CD8-positive, alpha-beta memory T cell (primary cell): ENCODE measurements at places on chromosomes 6 and 20.

DNA sequence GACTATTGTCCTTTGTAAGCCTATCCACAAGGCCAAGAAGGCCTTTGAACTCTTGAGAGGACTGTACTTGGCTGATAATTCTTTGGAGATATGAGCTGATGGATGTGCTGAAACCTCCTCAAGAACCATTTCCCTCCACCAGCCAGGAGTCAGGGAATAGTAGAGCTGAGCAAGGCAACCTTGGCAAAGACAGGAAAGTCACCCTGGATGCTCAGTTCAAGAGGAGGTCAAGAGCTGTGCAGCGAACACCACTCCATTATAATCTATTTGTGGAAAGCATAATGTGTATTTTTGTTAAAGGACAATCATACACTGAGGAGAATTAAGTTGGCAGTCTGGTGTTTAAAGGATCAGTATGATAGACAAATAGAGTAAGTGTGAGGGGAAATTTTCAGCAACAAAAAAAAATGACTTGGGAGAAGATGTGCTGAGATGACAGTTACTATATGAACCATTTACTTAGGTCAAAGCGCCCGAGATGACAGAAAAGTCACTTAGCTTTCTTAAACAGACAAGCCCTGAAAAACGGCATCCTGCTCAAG lies 177.2 kb upstream of the COL21A1 start:
- no peaks in the 10 kb centered on the region for H3K27me3 ChIP-seq
- H3K27ac ChIP-seq = no peak overlapping the region
- no peak for DNase-seq
- no peak overlapping the region for H3K4me3 ChIP-seq

DNA sequence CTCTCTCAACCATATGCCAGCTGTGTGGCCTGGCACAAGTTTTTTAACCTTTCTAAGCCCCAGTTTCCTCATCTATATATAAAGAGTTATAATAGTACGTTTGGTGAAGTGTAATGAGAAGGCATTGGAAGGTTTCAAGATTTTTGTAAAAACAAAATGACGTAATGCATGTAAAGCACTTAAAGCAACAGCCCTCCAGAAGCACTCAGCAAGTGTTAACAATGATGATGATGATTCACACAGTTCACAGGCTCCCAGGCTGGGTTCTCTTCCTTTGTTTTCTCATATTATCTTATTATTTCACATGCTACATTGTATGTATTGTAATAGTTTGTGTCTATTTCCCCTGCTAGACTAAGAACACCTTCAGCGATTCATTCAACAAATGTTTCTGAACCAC lies 6.2 kb downstream of the CEP250 start:
- H3K27me3 ChIP-seq = no peaks in the 10 kb centered on the region
- DNase-seq = no peak
- no peak overlapping the region for H3K27ac ChIP-seq
- no peak overlapping the region for H3K4me3 ChIP-seq
- H3K4me1 ChIP-seq = no peaks in the 10 kb centered on the region

- H3K27me3 ChIP-seq = no peaks in the 10 kb centered on the region
- DNase-seq = no peak
- H3K36me3 ChIP-seq = no peaks in the 10 kb centered on the region
- no peaks in the 10 kb centered on the region for H3K4me1 ChIP-seq
Observed at GRCh38 chr6:129031051-129031599, 148.2 kb downstream of the LAMA2 start.

DNA sequence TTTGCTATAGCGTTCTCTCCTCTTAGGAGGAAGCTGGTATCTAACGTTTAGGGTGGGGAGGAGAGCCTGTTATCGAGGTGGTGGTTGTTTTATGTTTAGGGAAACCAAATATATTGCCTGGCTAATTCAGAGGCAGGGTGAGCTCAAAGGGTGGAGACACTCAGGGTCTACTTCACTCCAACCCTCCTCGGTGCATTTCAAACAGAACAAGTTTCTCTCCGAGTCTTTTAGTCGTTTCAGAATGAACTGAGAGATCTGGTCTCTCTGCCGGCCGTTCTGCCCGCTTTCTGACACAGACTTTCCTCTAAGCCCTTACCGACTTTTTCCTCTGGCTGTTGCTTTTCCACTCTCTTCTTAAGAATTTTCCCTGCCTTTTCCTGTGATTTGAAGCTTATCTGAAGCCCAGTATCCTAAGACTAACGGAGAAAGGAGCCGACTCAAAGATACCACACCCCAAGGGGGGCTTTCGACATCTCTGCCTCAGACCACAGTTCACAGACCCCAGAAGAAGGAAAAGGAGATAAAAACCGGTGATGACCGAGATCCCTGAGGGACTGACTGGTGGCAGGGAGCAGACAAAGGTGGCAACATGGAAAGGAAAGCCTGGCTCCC lies 865 bp downstream of the STK38 start:
- DNase-seq = no peak
- peaks cover 4% of the 10 kb centered on the region for H3K36me3 ChIP-seq
- peaks cover 43% of the 10 kb centered on the region for H3K4me1 ChIP-seq
- peak overlapping the region; percentile 89 for H3K4me3 ChIP-seq

DNA sequence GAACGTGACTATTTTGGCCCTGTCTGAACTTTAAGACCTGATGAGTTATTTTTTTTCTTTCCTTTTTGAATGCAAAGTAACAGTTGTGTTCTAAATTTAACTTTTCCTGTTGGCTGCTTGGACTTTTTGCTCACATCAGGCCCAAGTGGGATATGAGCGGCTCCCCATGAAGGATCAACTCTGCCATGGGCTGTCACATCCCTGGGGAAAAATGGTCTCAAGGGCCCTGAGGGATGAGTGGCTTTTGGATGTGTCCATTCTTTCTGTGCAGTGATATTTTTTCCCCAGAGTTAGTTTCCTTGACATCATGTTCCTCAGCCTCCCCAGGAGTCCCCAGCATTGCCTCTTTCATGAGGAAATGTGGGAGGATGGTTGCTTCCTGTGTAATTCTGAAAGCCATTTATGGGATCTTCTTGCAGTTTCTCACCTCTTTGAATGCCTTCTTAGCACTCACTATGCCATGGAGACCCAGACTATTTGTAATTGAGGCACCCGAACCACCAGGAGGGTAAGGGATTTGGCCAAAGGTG lies 92.5 kb downstream of the SLC24A3 start:
- no peaks in the 10 kb centered on the region for H3K36me3 ChIP-seq
- no peaks in the 10 kb centered on the region for H3K4me1 ChIP-seq
- no peaks in the 10 kb centered on the region for H3K27me3 ChIP-seq
- no peak overlapping the region for H3K27ac ChIP-seq
- no peak for DNase-seq

GRCh38 chr6:150800674-150801314 lies 64.7 kb upstream of the MTHFD1L start:
- no peak overlapping the region for H3K27ac ChIP-seq
- no peak for DNase-seq
- no peak overlapping the region for H3K4me3 ChIP-seq
- no peaks in the 10 kb centered on the region for H3K27me3 ChIP-seq
- no peaks in the 10 kb centered on the region for H3K36me3 ChIP-seq
- H3K4me1 ChIP-seq = no peaks in the 10 kb centered on the region

- no peak overlapping the region for H3K27ac ChIP-seq
- DNase-seq = no peak
- no peak overlapping the region for H3K4me3 ChIP-seq
- H3K4me1 ChIP-seq = no peaks in the 10 kb centered on the region
- H3K27me3 ChIP-seq = no peaks in the 10 kb centered on the region
- H3K36me3 ChIP-seq = no peaks in the 10 kb centered on the region
Observed at GRCh38 chr6:125259354-125259736, 42.4 kb downstream of the HDDC2 start.

DNA sequence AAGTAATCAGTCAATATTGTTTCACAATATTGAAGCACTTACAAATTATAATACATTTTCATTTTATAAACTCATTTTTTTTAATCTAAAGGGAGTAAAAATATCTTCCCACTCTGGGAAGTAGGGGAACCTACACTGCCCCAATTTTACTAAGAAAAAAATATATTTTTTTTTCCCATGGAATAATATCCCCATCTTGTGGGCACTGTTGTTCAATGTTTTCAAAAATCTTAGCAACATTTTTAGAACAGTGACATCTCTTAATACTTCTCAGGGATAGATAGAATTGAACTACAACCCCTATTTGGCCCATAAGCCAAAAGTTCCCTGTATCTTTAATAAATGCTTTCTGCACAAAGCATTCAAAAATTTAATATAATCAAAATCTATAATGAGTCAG lies 42.9 kb downstream of the ARHGAP18 start:
- no peaks in the 10 kb centered on the region for H3K27me3 ChIP-seq
- peaks cover 7% of the 10 kb centered on the region for H3K4me1 ChIP-seq
- H3K36me3 ChIP-seq = no peaks in the 10 kb centered on the region
- H3K27ac ChIP-seq = no peak overlapping the region

- H3K27ac ChIP-seq = no peak overlapping the region
- no peaks in the 10 kb centered on the region for H3K27me3 ChIP-seq
- H3K4me1 ChIP-seq = no peaks in the 10 kb centered on the region
- no peak for DNase-seq
- H3K36me3 ChIP-seq = no peaks in the 10 kb centered on the region
Observed at GRCh38 chr6:129317931-129318820, 391.8 kb downstream of the ARHGAP18 start.

GRCh38 chr20:49344975-49345374 lies 67.1 kb upstream of the ZNFX1 start:
- no peaks in the 10 kb centered on the region for H3K27me3 ChIP-seq
- no peak overlapping the region for H3K27ac ChIP-seq
- no peaks in the 10 kb centered on the region for H3K36me3 ChIP-seq
- DNase-seq = no peak
- no peaks in the 10 kb centered on the region for H3K4me1 ChIP-seq

GRCh38 chr20:14470231-14470899 lies 133.0 kb upstream of the FLRT3 start:
- no peaks in the 10 kb centered on the region for H3K4me1 ChIP-seq
- no peaks in the 10 kb centered on the region for H3K36me3 ChIP-seq
- no peak overlapping the region for H3K4me3 ChIP-seq
- no peak overlapping the region for H3K27ac ChIP-seq
- H3K27me3 ChIP-seq = no peaks in the 10 kb centered on the region

GRCh38 chr20:1838556-1839279 lies 56.5 kb upstream of the SIRPA start:
- no peak for DNase-seq
- H3K27ac ChIP-seq = no peak overlapping the region
- H3K4me3 ChIP-seq = no peak overlapping the region
- H3K4me1 ChIP-seq = no peaks in the 10 kb centered on the region
- H3K36me3 ChIP-seq = no peaks in the 10 kb centered on the region
- no peaks in the 10 kb centered on the region for H3K27me3 ChIP-seq

DNA sequence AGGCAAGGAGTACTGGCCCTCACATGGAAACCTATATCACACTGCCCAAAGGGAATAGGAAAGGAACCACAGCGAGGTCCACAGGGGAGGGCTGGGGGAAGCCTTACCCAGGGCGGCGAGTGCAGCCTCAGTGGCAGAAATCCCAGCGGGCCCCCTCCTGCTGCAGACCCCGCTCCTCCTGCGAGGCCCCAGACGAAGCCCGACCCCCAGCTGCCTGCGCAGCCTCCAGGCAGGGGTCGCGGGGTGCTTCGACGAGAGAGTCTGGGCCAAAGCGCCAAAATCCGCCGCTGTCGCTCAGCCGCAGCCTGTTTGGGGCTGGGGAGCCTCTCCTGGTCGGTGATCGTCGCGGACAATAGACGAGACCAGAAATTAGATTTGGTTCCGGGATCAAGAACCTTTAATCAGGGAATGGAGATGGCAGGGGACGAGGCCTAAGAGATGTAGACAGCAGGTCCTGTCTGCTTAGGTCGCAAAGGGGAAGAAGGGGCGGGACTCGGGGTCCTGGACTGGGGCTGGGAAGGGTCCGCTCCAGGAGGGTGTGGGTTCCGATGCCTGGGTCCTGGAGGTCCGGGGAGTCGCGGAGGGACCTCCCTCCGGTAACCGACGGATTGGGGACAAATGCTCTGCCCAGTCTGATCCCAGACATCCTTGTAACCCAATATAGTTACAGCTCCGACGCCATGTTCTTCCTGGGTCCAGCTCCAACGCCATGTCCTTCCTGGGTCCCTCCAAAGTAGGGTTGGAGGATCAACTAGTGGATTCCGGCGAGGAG lies 36.4 kb upstream of the HLA-E start:
- no peak overlapping the region for H3K4me3 ChIP-seq
- peaks cover 35% of the 10 kb centered on the region for H3K4me1 ChIP-seq
- H3K36me3 ChIP-seq = no peaks in the 10 kb centered on the region
- H3K27me3 ChIP-seq = peaks cover 67% of the 10 kb centered on the region
- no peak for DNase-seq

DNA sequence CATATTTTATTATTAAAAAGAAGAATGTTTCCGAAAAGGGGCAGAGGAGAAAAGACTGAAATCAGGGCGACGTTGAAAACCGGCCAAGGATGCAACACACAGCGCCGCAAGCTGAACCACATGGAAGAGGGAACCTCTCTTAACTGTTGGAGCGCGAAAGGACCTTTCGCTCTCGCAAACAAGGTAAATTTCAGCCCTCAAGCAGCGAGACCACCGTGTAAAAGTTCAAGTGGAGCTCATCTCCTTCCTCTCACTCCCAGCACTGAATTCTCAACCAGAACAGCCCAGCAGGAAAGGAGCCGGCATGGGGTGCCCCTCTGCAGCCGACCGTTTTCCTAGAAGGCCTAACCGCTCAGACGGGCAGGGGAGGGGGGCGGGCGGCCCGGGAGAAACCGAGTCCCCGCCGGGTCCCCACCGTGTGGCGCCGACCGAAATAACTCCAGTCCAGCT lies 621 bp downstream of the GPR63 start:
- peaks cover 13% of the 10 kb centered on the region for H3K4me1 ChIP-seq
- H3K27ac ChIP-seq = no peak overlapping the region
- peak overlapping the region; percentile 55 for H3K4me3 ChIP-seq
- H3K36me3 ChIP-seq = no peaks in the 10 kb centered on the region
- no peak for DNase-seq

GRCh38 chr20:36573798-36574365 lies 485 bp downstream of the TGIF2 start:
- H3K27me3 ChIP-seq = no peaks in the 10 kb centered on the region
- peaks cover 6% of the 10 kb centered on the region for H3K36me3 ChIP-seq
- H3K4me1 ChIP-seq = peaks cover 33% of the 10 kb centered on the region
- peak; percentile 67 for DNase-seq

DNA sequence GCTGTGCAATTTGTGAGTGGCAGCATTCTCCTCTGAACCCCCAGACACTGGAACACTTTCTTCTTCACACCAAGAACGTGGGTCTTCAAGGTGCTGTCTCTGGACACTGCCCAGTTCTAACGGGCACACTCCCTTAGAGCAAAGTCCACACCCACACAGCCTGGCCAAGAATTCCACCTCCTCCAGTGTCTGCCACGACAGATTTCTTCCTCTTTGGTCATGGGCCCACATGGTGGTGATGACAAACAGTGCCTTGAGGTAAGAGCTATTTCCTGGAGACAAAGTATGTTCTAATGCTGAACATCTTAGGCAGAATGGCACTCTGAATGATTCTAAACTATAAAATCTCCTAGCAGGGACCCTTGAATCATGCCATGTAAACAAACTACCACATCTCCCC lies 25.5 kb upstream of the SSTR4 start:
- no peaks in the 10 kb centered on the region for H3K27me3 ChIP-seq
- H3K4me3 ChIP-seq = no peak overlapping the region
- H3K4me1 ChIP-seq = no peaks in the 10 kb centered on the region
- no peaks in the 10 kb centered on the region for H3K36me3 ChIP-seq
- no peak for DNase-seq
